Sigmoid colon (tissue), 7 donors: ENCODE measurements at places on chromosomes 2 and 18. TPM values are rescaled to one million over a fixed set of nuclear protein-coding genes. Genes with fewer than 3 reads are reported as not detected.

Gene C18orf32
- 57.8 TPM for total RNA-seq

Gene ALPP
- total RNA-seq, result not detected

Gene CD207
- 0.71 TPM for total RNA-seq

Gene REG3A
- total RNA-seq, result not detected

Gene STPG4
- not detected for total RNA-seq

Gene TMEM182
- total RNA-seq, result 0.36 TPM

Gene DHRS9
- 0.83 TPM for total RNA-seq

Gene CLEC4F
- not detected for total RNA-seq

Gene DPYSL5
- total RNA-seq, result 1.4 TPM

Gene TNFRSF11A
- total RNA-seq, result 5.0 TPM

Gene MGAT4A
- 28.2 TPM for total RNA-seq

Gene POU3F3
- total RNA-seq, result 0.36 TPM

Gene RAB6C
- not detected for total RNA-seq

Gene RNF152
- 24.6 TPM for total RNA-seq

Gene MARCHF4
- total RNA-seq, result not detected

Gene INHBB
- total RNA-seq, result 1.4 TPM

Gene TANK
- total RNA-seq, result 82.8 TPM

Gene PASK
- 4.4 TPM for total RNA-seq

Gene RASGRP3
- total RNA-seq, result 14.7 TPM

Gene TMEM169
- not detected for total RNA-seq

Gene LIMS3
- total RNA-seq, result 4.1 TPM

Gene PROC
- total RNA-seq, result not detected

Gene POTEI
- total RNA-seq, result not detected

Gene CELF4
- total RNA-seq, result 1.9 TPM

Gene DNER
- 9.8 TPM for total RNA-seq

Gene RAB11FIP5
- 13.9 TPM for total RNA-seq

Gene CREG2
- total RNA-seq, result not detected

Gene RIT2
- 1.8 TPM for total RNA-seq

Gene SERPINB3
- total RNA-seq, result not detected

Gene IL37
- total RNA-seq, result not detected

Gene CCDC68
- 3.1 TPM for total RNA-seq

Gene C2orf78
- not detected for total RNA-seq

Gene DYNC1I2
- 122 TPM for total RNA-seq

Gene FAM161A
- 3.2 TPM for total RNA-seq
